Stromal cell of bone marrow (primary cell): ENCODE measurements at places on chromosomes 11 and 22.
A peak's percentile ranks its signal among the peaks of the same experiment; 100 is the strongest.

- no peak for DNase-seq
Measured at GRCh38 chr11:13760115-13760514, 91.6 kb downstream of the FAR1 start.

- DNase-seq, result no peak
Measured at GRCh38 chr11:130220311-130221035, 60.9 kb downstream of the ST14 start.

GRCh38 chr11:44949160-44950030 lies 1.3 kb downstream of the TP53I11 start:
- no peak for DNase-seq

DNA sequence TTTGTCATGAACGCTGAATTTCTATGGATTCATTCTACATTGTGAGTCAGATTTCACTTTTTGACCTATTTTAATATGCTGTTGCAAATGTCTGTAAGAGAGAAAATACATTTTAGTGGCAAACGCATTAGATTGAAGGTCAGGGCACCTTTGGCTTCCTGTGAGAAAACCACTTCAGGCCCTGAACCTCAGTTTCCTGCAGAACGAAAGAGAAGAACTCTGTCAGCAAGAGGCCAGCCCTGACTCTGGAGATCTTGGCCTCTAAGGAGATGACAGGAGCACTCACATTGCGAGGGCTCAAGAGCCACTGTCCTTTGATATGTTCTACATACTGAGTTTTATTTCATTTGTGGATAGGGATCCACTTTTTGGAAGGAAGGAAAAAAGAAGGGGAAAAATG lies 83.6 kb downstream of the KCNJ1 start:
- DNase-seq, result no peak

GRCh38 chr11:79227767-79228755 lies 212.8 kb downstream of the TENM4 start:
- DNase-seq, result no peak

- peak; percentile 98 for DNase-seq
Measured at GRCh38 chr11:73257342-73258103, 14.6 kb upstream of the P2RY6 start.

DNA sequence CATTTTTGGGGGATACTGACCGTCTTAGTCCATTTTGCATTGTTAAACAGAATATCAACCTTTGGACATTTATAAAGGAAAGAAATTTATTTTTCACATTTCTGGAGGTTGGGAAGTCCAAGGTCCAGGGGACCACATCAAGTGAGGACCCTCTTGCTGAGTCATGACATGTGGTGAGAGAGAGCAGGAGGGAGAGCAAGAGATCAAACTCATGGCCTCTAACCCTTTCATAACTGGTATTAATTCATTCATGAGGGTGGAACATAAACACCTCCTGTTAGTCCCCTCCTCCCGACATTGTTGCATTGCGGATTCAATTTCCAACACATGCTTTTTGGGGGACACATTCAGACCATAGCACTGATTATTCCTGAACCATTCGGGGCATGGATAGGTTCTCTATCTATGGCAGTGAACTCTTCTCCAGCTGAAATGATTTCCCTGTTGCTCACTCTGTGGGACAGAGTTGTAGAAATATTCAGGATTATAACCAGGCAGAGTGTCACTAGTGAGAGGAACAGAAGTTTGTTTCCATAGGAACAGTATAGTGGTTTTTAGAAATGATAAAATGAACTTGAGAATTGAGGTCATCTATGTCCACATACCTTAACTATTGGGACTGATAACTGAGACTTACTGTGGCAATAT lies 88.2 kb upstream of the OR9Q1 start:
- no peak for DNase-seq

- DNase-seq, result no peak
Measured at GRCh38 chr11:44858796-44859527, 91.7 kb downstream of the TP53I11 start.

GRCh38 chr11:36364551-36365325 lies 68.7 kb downstream of the PRR5L start:
- DNase-seq, result no peak

- peak; percentile 88 for DNase-seq
Measured at GRCh38 chr11:68354148-68354872, 41.9 kb downstream of the LRP5 start.

GRCh38 chr22:49995361-49996118 lies 17.0 kb downstream of the IL17REL start:
- DNase-seq, result no peak

- no peak for DNase-seq
Measured at GRCh38 chr11:44702889-44703288, 23.9 kb upstream of the TSPAN18 start.

DNA sequence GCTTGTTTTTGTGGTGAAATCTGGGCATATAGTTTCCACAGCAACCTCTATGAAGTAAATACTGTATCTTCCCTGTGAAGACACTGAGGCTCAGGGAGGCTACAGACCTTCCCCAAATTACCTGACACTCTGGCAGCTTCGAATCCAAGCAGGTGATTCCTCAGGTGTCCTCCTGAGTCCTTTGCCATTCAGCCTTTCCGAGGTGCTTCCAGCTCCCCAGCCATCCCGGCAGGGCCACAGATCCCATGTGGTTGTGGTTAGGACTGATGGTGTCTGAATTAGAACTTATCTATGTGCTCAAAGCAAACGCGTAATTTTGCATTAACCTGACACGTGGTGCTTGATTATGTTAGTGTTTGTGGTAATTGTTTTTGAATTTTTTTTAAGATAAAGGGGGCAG lies 785.6 kb downstream of the BRD1 start:
- no peak for DNase-seq

DNA sequence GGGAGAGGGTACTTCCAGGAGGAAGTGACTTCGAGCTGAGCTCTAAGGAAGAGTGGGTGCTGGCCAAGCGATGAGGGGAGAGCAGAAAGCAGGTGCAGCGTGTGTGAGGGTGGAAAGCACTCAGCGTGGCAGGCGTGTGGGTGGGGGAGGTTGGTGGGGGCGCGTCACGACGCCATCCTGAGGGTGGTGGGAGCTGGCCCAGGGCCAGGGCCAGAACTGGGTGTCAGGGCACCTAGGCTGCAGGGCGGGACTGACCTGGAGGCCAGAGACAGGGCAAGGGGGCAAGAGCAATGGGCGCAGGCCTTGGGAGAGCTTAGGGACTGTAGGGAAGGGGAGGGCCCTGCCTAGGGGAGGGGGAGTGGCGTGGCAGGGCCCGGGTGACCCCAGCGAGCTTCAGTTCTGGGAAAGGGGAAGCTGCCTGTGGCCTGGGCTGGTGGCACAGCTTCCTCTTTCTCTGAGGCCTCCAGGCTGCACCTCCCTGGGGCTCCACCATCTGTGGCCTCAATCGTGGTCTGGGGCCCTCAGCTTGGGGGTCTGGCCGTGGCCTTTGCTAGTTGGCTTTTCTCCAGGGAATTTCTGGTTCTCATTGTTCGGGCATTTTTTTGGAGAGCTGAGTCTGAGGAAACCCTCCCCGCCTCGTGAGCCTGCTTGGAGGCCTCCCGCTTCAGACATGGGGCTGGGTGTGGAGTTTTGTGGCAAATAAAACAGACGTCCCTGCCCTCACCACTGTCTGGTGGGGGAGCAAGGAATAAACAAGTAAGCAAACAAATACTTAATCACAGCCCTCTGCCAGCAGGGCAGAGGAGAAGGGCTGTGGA lies 8.9 kb downstream of the RELT start:
- no peak for DNase-seq

DNA sequence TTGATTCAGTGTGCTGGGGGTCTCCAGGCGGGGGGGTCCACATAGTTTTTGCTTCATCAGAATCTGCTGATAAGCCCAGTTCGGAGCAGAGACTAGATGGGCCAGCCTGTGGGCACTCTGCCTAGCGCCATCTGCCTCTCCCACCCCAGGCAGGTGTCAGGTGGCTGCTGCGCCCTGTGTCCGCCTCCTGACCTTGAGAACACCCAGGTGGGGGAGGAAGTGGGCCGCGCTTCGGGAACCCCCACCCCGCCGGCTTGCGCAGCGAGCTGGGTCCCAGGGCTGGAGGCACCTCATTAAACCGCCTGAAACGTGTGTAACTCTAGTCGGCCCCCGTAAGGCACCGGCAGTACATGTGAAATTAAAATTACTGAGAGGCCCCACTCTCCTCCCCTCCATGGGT lies 113.6 kb downstream of the KCNQ1 start:
- DNase-seq, result no peak

- no peak for DNase-seq
Measured at GRCh38 chr22:27409299-27409698, 392.3 kb downstream of the MN1 start.

- no peak for DNase-seq
Measured at GRCh38 chr11:2892215-2892966, 6.8 kb upstream of the CDKN1C start.

DNA sequence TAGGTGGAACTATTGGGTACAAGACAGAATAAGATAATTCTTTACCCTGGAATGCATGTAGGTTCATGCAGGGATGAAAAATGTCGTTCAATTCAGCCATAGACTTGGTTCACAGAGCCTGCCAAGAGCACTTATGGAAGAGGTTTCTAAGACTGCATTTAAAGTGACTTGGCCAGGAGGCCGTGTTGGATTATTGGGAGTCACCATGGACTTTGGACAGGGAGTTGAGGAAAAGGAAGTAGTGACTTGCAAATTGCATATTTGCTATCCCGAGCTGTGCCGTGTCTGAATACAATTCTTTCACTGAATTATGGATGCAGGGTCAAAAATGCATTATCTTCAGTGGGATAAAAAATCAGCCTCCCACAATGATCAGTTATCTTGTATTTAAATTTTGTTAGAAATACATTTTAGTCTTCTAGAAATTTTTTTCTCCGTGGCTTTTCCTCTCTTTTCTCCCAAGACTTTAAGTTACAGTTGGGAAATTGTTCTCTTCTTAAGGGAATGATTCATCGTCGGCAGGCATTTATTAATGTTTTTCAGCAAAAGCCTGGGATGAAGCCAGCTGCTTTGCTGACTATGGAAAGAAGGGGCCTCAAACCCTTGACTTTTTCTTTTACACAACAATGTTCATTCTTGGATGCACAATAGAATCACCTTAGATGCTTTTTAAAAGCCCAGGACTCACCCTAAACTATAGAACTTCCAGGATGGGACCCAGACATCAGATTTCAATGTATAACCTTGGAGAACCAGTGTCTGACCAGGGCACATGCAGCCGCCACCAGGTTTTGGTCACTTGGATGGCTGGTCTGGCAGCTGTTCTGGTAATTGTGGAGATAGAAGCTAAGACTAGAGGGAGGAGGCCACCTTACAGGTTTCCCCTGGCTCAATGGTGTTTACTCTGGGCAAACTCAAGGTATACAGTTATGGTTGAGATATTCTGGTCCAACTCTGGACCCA lies 70.8 kb downstream of the FAT3 start:
- DNase-seq, result peak; percentile 58

DNA sequence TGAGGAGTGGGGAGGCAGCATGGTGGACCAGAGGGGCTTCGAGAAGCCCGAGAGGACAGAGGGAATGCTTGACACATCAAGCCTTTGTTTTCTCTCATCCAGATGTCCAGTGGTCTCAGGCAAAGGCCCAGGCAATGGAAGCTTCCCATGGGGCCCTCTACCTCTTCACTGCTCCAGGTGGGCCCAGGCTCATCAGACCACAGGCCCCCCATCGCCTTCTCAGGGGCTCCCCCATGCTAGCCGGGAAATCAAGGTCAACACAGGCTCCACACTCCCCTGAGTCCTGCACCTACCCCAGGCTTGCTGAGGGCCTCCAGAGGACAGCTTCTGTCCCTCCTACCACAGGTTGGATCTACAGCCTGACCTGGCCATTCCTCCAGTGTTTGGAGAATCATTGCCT lies 157.5 kb downstream of the CHST1 start:
- DNase-seq, result no peak

GRCh38 chr11:15446929-15447328 lies 332.2 kb downstream of the INSC start:
- DNase-seq, result no peak

- no peak for DNase-seq
Measured at GRCh38 chr22:24523873-24524272, 28.7 kb downstream of the UPB1 start.

- DNase-seq, result no peak
Measured at GRCh38 chr11:110044226-110044968, 48.8 kb upstream of the ZC3H12C start.
